ENCODE measurements at places on chromosomes 12 and 14.

GRCh38 chr12:6618483-6619225 is 11.5 kb upstream of the CHD4 start:
- DNase-seq: no peak

DNA sequence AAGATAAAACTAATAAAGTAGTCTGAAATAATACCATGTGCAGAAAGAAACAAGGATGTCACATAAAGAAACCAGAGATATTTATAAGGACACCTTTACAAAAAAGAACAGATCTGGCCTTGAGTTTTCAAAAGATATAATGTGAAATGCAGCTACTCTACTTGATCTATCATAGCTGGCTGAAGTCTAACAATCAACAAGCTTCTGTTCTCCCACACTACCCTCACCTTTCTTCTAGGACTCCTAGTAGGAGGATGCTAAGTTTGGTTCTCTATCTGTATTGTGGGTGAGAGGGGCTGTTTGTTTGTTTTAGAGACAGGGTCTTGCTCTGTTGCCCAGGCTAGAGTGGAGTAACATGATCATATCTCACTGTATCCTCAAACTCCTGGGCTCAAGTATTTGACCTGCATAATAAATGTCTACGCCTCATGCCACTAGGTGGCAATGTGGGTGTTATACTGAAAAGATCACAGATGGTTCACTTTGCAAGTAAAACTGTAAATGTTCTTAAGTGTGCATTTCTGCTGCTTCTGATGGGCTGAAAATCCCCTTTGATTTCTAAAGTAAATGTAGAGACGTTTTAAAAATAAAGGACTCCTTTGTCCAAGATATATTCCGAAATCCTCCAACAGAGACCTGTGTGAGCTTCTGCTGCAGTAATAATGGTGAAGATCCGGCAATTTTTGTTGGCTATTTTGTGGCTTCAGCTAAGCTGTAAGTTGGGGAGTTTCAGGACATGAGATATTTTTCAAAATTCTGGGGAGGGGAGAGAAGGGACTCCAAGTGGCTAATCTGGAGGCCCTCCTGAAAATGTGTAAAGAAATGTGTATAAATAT is 269.3 kb downstream of the DAD1 start:
- DNase-seq: peak; percentile 56

GRCh38 chr12:79775355-79776027 is 84.7 kb upstream of the PAWR start:
- DNase-seq: no peak

- DNase-seq: no peak
These were observed 787.2 kb downstream of the GALC start for GRCh38 chr14:87205811-87206210.

DNA sequence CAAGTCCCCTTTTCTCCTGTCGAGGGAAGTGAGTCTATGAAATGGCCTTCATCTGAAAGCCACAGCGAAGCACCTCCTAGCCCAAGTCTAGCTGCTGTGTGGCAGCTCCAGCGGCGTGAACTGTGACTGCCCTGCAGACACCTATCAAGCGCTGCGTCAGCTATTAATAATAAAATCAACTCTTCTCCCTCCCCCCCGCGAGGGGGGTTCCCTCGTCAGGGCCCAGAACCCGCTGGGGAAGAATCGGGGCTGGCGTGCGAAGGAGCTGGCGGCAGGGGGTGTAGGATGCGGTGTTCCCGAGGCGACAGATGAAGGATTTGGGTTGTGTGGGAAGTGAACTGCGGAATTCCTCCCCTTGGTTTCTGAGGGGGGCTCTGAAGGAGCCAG is 662 bp upstream of the ATP2A2 start:
- no peak for DNase-seq

GRCh38 chr12:39868328-39868725 is 237.6 kb downstream of the SLC2A13 start:
- no peak for DNase-seq

DNA sequence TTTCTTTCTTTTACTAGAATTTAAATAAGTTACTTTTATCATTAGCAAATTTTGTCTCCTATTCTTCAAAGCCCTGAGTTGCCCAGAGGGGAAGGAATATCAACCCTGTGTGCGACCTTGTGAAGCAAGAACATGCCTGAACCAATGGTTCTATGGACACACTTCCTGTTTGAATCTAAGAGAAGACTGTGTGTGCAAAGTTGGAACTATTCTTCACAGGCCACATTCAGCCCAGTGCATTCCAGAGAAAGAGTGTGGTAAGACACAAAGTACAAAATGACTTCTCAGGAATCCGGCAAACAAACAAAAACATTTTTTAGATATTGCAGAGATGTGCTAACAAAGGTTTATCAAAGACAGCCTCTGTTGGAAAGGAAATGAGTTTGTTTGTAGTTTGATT is 90.8 kb upstream of the PTPRQ start:
- DNase-seq: no peak

DNA sequence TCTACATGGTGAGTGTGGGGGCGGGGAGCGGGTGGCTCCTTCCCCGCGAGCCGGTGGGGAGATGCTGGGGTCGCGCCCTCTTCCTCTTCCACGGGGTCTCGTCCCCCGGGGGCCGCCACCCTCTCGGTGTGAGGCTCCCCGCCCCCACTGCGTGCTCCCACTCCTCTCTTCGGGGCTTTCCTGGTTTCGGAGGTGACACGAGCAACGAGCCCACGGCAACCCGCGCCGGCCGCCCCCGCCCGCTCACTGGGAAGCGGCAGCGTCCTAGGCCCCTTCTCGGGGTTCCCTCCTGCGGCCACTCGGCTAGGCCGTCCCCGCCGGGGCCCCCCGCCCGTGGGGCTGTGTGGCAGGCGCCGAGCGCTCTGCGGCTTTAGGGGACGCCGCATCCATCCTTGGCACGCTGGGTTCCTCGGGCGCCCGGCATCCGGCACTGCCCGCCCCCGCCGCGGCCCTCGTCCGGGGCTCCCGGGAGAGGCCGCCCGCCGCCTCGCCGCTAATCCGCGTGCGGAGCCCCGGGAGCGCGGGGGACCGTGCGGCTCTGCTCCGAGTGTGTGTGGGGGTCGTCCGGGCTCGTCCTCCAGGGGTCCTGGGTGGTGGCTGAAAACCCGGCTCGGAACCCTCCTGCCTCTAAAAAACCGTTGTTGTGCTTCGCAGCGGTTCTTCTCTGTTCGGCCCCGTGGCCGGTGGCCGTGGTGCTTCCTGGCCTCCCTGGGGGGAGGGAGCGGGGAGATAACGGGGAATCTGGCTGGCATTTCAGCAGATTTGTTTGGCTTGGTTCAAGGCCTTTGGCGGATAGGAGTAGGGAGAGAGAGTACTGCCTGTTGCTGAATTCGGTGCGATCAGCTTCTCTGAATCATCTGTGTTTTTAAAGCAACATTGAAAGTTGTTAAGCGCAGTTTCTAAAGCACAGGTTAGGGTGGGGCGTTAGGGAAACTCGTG is 1.0 kb downstream of the PCNX1 start:
- no peak for DNase-seq

Data from forelimb muscle (tissue), 1 donor.